T follicular helper cell (primary cell): ENCODE measurements at places on chromosomes 1 and 21.

DNA sequence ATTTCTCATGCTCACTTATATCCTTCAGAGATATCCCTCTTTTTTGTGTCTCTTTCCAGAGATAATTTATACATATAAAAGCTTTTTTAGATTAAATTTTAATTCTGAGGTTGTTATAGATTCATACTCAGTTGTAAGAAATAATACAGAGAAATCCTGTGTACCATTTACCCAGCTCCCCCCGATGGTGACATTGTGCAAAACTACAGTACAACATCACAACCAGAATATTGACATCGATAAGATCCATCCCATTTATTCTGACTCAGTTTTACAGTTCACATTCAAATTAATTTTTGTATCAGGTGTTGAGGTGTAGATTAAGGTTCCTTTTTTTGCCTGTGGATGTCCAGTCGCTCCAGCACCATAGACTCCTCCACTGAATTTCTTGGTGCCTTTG lies 14.3 kb downstream of the DMRTB1 start:
- no peak for DNase-seq

DNA sequence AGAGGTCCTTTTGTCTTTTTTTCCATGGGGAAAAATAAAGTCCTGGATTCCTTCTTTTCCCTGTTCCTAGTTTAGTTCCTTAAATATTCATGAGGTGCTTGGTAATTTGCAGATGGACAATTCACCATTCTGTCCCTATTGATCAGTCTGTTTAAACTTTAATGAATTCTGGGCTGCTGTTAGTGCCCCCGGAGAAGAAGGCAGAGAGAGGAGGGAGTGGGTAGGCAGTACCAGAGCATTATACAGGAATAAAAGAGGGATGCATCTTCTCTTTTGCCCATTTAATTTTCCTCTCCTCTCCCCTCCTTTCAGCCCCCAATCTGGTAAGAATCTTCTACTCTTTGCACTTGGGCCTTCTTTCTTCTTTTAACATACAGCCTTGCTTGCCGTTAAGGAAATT lies 25.9 kb downstream of the FGGY start:
- DNase-seq, result no peak

- no peak for DNase-seq
These were observed 6.1 kb downstream of the RLF start for GRCh38 chr1:40167317-40167716.

DNA sequence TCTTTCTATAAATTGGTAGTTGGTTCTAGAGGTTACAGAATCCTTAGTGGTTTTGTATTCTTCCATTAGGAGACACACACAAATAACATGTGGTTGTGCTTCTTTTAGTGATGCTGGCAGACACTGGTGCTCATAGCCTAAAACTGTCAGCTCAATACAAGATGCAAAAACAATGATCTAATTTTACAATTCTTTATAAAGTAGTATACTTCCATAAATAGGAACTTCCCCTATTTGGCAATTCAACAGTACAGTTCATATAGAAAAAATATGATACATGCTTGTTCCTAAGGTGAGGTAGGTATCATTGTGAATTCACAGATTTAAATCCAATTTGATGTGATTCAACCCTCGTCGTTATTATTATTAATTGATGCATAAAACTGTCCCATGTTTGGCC lies 20.8 kb upstream of the CCDC17 start:
- DNase-seq, result no peak

DNA sequence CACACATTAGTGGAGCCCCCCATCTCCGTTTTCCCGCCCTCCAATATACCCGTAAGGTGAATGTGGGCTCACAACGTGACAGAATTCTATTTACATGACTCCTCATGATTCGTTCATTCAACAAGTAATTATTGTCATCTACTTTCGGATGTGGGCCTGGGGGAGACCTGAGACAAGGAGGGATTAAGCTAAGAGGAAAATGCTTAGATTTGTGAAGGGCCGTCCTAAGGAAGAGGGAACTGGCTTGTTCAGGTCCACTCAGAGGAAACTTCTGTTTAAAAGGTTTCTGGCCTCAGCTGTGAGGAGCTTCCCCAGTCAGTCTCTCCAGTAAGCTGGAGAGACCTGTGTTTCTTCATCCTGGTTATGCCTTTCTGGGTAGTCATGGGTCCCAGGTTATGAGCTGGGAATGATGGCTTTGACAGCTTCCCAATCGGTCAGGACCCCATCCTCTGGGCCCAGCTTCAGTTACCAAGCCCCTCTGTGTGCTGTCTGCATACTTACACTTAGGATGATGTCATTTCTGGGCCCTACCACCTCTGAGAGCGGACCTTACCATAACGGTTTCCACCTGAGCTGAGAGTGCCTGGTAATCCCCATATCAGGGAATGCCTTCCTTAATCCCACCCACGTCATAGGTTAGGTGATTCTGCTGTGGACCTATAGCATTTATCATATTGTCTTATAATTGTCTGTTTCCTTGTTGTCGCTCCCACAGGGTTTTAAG lies 687 bp upstream of the ERI3 start:
- no peak for DNase-seq

DNA sequence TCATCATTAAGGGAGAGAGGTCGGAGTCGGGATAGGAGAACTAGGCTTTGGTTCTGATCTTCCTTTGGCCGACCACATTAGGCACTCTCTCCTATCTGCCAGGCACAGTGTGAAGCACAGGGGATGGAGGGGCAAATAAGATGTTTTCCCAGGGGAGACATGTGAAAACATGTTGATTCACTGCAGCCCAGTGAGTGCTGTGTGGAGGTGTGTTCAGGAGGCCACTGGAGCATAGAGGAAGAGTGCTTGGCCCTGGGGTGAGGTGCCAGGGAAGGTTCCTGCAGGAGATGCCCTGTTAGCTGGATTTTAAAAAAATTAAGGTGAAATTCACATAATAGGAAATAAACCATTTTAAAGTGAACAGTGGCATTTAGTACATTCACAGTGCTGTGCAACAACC lies 3.7 kb downstream of the VANGL2 start:
- no peak for DNase-seq

DNA sequence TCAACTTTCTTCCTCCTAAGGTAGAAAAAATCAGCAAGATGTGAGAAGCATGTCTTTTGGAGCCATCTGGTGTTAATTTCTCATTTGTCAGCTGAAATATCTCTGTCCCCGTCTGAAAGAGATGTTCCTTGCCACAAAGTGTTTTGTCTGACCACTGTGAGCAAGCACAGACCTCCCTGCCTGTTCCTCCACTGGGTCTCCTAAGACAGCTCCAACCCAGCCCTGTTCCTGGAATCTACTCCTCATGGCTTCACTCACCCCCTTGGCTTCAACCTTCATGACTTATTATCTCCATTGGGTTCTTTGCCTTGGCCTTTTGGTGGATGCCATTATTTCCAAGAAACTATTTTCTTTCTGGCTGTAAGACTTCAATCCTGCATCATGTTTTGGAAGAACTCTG lies 65.7 kb upstream of the CACHD1 start:
- no peak for DNase-seq

GRCh38 chr1:59805554-59805953 lies 9.2 kb upstream of the HOOK1 start:
- DNase-seq, result no peak

DNA sequence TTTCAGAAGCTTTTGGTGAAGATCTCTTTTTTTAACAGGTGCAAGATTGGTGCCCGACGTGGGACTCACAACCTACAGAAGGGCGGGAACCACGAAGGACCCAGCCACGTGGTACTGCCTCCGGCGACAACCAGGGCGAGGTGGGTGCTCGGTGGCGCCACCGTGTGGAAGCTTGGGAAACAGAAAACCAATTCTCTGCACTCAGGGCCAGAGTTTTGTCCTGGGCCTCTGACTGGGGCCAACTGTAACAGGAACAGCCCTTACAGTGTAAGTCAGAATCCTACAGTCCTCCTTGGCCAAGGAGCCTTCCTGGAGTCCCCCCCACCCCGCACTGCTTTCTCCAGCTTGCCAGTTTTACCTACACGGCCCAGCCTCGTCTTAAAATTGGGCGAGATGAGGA lies 11.6 kb upstream of the S100A7A start:
- peak; percentile 26 for DNase-seq

DNA sequence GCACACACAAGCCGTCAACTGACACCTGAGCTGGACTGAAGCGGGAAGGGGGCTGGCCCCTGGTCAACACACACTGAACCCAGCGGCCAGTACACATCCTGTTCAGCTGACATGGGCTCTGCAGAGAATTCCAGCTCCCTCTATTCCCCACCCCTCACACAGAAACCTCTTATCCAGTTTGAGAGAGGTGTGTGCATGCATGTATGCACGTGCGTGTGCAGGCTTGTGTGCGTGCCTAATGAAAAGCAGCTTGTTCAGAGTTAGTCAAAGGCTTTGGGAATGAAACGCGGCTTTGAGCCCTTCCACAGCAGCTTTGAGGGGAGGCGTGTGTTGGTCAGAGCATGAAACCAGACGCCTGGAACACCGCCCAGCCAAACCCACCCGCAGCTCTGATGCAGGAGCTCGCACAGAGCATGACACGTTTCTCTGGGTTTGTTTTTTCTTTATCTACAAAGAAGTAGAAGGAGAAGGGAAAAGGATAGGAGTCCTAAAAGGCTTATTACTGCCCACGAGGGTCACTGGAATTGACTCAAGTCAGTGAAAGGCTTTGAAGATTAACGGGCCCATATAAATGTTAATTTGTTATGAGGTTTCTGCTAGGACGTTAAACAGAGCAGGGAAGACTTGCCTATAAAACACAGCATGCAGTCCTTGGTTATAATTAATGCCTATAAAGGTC lies 184.2 kb downstream of the ETS2 start:
- no peak for DNase-seq

- DNase-seq, result no peak
These were observed 14.8 kb downstream of the ARHGEF11 start for GRCh38 chr1:157030728-157031127.

DNA sequence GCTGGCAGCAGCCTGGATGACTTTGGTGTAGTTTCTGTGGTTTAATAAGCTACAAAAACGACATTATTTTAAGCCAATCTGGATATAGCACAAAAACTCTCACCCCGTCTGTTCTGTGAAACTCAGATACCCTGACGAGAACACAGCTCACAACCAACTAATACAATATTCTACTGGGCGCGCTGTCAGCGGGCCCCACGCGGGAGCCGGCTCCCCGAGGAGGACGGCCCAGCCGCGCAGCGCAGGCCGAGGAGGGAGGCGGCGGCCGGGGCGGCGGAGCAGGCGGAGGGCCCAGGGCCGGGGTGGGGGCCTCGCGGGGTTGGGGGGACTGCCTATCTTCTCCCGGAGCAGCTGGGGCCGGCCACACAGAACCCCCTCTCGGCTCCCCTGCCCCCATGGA lies 87.2 kb upstream of the POU3F1 start:
- DNase-seq, result no peak

- no peak for DNase-seq
These were observed 65.4 kb downstream of the UBIAD1 start for GRCh38 chr1:11338284-11338924.

- DNase-seq, result no peak
These were observed 5.2 kb downstream of the AGMAT start for GRCh38 chr1:15579683-15580047.

- DNase-seq, result no peak
These were observed 12.2 kb downstream of the ADAMTSL4 start for GRCh38 chr1:150561254-150561973.

DNA sequence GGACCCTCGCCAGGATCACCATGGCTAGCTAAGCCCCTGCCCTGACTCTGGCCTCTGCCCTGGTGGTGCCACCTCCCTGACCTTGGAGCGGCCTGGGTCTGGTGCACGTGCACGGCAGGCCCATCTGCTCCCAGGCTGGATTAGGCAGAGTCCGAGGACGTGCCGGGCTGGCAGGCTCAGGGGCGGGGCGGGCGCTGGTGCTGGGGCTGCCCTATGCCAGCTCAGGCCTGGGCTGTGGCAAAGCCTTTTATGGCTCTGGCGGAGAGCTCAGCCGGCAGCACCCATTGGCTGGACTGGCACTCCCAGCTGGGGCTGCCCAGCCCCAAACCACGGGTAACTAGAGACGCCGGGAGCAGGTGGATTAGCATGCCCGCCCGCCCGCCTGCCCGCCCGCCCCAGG lies 17.1 kb upstream of the EDN2 start:
- no peak for DNase-seq

DNA sequence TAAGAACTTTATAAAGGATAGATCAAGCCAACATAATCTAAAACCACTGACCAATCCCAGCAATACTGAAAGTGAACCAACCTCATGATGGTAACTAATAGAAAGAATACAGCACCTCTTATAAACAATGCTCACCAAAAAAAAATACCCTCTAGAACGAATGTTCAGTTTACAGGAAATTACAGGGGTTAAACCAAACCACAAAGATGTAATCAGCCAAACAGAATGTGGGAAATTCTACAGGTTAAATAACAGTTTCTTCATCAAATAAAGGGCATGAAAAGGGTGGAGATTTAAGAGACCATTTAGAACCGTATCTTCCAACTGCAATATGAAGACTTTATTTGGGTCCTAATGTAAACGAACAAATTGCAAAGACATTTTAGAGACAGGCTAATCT lies 30.4 kb downstream of the ARID4B start:
- DNase-seq, result no peak

- DNase-seq, result no peak
These were observed 790 bp downstream of the TESK2 start for GRCh38 chr1:45490121-45490625.

GRCh38 chr1:227066999-227067398 lies 126.9 kb downstream of the COQ8A start:
- no peak for DNase-seq

DNA sequence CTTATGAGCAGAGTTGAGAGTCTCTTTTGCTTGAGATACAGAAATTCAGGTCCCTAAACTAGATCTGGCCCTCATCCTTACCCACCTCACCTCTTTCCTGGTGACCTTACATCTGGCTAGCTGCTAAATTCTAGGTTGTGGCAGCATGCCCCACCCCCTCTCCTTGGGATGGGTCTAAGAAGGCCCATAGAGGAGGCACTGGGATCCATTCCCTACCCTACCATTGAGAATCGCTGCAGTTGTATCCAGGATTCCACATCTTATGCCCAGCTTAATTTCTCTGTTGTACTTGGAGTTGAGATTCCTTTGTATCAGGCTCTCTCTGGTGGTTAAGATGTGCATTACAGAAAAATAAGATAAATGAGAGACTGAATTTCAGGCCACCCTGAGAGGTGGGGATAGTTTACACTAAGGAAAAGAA lies 9.5 kb upstream of the TMEM39B start:
- DNase-seq, result no peak

GRCh38 chr1:231779081-231779480 lies 152.5 kb downstream of the DISC1 start:
- DNase-seq, result no peak
